Stimulated activated CD4-positive, alpha-beta T cell treated with anti-CD3 and anti-CD28 coated beads, Interleukin-1b, Interleukin-23, amount 100 ng/mL, for 1 hour (primary cell): ENCODE measurements at places on chromosomes 1 and 21.

DNA sequence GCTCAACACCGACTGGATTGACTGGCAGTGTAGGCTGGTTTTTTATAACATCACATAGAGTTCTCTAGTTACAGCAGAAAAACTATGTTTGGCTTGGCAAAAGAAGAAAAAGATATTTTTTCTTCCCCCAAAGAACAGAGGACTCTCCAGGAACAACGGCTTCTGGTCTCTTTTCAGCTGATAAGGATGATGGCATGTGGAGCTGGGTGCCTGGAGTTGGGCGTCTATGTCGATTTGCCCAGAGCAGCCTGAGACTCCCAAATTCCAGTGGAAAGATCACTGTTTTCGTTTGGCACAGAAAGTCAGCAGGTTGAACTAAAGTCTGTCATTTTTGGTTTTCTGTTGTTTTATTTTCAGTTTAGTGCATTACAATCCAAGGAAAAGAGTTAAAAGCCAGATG, 91.1 kb downstream of the SMYD2 start:
- DNase-seq = no peak

GRCh38 chr1:93459126-93459525, 11.2 kb downstream of the FNBP1L start:
- DNase-seq = no peak

- DNase-seq = no peak
These were observed 14.7 kb downstream of the GAS5 start for GRCh38 chr1:173853074-173853473.

DNA sequence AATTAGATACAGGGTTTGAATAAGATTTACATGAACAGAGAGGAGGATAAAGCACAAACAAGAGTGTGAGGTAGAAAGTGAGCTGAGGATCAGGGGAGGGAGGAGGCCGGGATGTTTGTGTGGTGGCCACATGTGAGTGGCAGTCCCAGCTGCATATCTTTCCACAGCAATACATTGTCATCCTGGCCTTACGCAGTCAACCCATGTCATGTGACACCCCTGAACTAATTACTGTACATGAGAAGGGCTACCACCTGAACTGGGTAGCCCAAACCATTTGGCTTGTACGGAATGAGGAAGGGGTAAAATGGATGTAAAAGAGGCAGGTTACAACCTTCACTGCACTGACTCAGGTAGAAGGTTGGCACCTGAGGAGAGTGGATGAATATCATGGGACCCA, 4.2 kb downstream of the SLAMF7 start:
- no peak for DNase-seq

- DNase-seq = no peak
These were observed 195.6 kb downstream of the APP start for GRCh38 chr21:25974964-25975363.

GRCh38 chr1:101460739-101461138, 223.9 kb downstream of the S1PR1 start:
- no peak for DNase-seq

DNA sequence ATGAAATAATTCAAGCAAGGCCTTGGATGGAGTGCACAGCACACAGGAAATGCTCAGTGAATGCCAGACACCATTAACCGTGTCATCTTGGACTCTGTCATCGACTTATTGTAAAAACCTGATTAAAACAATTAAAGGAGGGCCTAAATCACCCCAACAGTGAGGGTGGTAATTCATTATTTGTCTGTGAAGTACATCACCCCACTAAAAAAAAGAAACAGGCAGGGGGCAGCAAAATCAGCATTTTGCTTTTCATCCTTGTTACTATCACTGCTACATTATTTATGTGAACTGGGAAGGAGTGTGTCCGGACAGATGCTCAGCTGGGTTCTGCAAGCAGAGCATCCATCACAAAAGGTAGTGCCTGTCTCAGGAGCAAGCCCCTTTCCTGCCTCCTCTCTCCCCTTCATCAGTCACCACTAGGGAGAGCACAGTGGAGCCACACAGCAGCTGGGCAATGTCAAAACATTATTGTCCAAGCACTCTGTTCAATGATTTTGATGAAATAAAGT, 98.5 kb downstream of the RERE start:
- DNase-seq = no peak

DNA sequence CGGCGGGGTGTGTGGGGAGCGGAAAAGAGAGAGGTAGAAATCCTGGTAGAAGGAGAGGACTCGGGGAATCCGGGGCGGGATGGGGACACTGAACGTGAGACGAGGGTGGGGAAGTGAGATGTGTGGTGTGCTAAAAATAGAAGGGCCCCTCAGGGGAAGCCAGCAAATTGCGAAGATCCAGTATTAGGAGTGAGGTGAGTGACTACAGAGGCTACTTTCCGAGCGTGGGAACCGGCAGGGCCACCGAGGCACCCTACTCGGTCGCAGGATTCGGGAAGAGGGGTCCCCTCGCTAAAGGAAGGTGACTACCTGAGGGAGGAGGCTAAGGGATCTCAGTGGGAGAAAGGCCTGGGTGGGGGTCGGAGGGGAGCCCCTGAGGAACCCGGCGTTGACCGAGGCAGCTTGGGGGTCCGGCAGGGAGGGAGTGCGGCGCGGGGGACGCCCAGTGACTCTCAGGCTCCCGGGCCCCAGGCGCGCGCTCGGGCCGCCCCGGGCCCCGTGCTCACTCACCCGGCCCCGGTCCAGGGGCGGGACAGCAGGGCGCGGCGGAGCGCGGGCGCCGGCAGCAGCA, 318 bp downstream of the ALDH4A1 start:
- DNase-seq = no peak

GRCh38 chr1:91124989-91125417, 103.2 kb upstream of the ZNF644 start:
- no peak for DNase-seq

DNA sequence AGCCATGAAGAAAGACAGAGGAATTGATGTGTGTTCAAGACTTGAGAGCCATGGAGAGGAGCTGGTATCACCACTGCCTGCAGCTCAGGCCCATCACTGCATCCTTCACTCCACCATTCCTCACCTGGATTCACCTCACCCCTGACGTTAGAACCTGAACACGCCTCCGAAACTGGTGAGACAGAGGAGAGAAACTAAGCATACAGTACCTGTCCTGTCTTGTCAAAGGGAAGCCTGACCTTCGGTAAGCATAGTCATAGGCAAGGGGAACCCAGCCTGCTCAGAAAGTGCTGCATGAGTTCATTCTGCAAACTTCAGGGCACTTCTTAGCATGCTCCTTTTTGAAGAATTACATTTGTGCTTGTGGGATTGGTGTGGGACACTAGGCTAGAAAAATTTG, 425.8 kb downstream of the DSCAM start:
- no peak for DNase-seq
